ENCODE measurements at places on chromosomes 12 and 14.

DNA sequence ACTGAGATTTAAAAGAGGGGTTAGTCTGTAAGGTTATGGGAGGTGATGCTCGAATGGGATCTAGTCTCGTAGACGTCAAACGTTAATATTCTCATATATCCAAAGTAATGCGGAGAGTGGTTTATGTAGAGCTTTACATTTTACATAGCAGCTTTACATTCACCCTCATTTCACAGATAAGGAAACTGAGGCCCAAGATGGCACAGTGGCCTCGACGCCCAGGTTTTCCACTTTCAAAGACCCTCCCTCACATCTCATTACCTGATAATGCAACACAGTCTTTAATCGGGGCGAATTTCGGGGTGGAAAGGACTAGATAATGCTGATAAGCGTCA, 450 bp upstream of the TDG start:
- DNase-seq = no peak

DNA sequence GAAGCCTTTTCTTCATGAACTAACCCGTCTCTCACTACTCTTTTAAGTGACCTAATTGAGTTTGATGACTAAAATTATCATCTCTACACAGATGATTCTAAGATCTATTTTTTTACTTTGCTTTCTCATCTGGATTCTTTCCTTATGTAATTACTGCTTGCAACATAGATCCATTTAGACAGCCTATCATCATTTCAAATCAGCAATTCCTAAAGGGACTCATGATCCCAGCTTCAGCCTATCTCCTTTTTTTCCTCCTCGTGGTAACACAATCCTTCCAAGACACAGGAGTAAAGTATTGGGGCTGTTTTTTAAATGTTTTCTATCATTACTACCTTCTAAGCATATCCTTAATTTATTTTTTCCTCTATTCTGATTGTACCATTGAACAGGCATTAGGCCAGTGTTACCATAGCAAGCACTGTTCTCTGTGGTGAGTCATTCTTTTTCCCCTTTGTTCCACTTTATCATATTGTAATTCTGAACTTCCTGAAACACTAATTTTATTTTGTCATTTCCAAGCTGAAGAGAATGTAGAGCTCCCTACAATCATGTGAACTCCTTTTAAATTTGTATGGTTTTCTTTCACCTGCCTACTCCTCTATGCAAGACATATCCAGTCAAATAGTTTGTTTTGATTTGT, 190.4 kb upstream of the FAR2 start:
- DNase-seq = no peak

- DNase-seq = no peak
Measured at GRCh38 chr12:100474617-100475016, 951 bp downstream of the NR1H4 start.

- no peak for DNase-seq
Measured at GRCh38 chr12:108832208-108832607, 25.2 kb downstream of the SSH1 start.

GRCh38 chr12:56954057-56954957, 3.1 kb downstream of the RDH16 start:
- peak; percentile 35 for DNase-seq

Data from endodermal cell (in vitro differentiated cells).